Activated naive CD4-positive, alpha-beta T cell treated with anti-CD3 and anti-CD28 coated beads, Interleukin-2, amount 50 U/mL, for 72 hours (primary cell): ENCODE measurements at places on chromosomes 3 and 15.

DNA sequence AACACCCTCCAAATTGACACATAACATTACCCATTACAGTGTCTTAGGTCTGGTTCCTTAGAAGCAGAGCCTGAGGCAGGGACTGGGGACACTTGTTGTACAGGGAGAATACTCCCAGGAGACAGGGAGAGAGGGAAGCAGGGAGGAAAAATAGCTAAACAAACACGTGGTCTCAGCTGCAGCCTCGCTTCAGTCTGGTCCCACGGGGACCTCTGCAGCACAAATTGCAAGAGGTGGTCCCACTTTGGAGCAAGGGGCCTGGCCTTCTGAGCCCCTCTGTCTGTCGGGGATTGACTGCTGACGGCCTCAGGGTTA, 25.0 kb upstream of the PLA2G4D start:
- DNase-seq: no peak

GRCh38 chr3:188687389-188687788, 484.4 kb upstream of the TPRG1 start:
- no peak for DNase-seq

GRCh38 chr3:175741951-175742350, 882.8 kb downstream of the NAALADL2 start:
- no peak for DNase-seq

DNA sequence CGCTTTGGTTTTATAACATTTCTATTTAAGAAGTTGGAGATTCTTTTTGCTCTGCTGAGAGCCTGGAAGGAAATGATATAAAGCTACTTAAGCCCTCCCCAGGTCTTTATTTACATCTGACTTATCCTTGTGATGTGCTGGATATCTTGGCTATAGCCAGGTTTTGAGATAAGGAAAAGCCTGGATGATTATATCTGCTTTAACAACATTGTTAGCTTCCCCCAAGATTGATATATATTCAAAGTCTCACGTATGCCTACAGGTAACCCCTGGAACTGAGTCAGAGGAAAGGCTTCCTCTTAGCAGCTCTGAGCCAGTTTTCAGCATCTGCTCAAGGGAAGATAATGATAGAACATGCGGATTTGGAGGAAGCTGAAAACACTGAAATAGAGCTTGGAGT, 61.5 kb upstream of the CRBN start:
- no peak for DNase-seq

DNA sequence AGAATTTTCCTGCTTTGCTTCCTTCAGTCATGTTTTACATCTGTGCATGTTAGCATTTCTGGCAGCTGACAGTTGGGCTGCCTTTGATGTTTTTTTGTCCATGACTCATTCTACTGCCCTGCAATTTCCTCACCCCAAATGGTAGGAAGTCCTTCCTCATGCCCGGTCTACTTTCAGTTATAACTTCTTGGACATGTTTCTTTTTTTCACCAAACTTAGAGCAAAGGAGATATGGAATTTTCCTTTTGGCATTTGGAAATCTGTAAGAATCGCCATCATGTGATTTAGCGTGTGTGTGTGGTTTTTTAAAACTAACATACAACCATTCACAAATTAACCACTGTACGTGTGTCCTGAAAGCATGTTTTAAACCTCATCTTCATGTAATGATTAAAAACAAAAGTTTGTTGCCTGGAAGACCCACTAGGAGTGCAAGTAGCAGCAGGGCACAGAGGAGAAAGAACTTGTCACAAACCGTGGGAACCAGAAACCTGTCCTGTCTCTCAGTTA, 430.7 kb upstream of the CFAP20DC start:
- DNase-seq: peak; percentile 16

DNA sequence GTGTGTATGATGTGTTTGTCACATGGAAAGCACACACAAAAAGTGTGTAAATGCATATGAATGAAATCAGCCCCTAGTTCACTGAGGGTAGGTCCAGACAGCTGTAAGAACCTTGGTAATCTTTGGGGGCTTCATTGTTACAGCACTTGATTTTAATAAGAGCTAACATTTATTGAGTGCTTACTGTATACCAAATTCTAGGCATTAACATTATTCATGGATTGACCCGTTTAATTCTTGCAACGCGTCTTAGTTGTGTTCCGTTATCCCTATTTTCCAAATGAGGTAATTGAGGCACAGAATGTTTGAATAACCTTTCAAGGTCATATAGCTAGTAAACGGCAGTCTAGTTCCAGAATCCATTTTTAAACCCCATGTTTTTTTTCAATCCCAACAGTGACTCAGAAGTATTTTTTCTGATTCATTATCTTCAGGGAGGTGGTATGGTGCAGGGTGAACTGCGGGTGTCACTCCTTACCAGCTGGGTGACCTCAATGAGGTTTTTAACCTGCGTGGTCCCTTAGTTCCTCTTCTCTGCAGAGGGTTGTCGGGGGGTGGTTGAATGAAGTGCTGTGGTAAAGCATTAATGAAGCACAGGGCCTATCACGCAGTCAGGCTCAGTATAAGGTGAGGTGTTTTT, 14.2 kb downstream of the RAB8B start:
- no peak for DNase-seq

GRCh38 chr15:61649046-61649445, 411.2 kb downstream of the VPS13C start:
- DNase-seq: no peak

DNA sequence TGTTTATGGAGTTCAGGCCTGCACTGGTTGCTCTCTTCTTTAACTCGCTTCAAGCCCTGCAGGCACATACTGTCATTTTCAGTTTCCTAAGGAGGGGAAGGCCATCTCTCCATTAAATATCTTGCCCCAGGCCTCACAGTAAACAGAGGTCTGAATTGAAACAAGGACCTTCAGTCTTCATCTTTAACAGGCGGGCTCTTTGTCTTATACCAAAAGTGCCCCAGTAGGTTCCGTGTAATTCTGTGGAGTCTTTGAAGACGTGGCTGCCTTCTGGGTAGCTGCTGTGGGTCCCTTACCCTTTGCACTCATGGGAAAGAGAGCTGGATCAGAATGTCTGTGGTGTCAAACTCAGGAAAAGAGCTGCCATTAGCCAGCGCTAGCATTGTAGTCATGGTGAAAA, 161.2 kb downstream of the APBA2 start:
- no peak for DNase-seq

- no peak for DNase-seq
Measured at GRCh38 chr3:104412608-104413580, 953.8 kb upstream of the ALCAM start.

GRCh38 chr15:73608941-73609340, 24.2 kb downstream of the NPTN start:
- no peak for DNase-seq

- no peak for DNase-seq
Measured at GRCh38 chr3:50254577-50255250, 14.2 kb upstream of the SEMA3B start.

DNA sequence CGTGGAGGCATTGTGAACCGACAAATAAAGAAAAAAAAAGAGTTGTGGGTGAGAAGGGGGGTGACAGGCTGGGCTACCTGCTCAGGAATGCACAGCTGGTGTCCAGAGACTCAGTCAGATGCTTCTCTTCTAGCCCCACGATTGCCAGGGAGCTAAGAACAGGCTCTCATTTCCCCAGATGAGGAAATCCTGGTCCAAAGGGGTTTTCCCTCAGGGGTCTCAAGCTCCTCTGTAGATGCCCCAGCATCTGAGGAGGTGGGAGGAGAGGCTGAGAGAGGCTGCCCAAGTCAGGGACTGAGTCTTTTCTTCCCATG, 35.5 kb downstream of the BNC1 start:
- DNase-seq: no peak

DNA sequence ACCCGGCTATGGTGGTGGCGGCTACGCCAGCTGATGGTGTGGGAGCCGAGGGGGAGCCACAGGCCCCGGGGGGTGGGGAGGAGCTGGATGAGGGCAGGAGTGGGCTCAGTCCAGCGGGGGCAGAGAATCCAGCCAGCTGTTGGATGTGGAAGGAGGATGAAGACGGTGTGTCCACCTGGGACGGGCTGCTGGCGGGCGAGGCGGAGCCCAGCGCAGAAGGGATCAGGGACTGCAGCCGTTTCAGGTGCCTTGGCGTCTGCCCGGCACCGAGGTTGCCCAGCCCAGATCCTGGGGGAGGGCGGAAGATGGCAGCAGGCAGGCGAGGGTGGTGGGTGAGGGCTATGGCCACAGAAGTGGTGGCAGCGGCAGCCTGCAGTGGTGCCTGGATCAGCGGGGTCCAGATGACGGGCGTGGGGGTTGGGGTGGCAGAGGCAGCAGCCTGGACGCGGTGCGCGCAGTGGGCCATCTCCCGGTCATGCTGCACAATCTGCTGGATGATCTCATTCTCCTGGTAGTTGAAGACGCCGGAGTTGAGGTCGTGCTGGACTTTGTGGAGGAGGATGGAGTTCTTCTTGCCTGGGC, 45.3 kb downstream of the HCN4 start:
- no peak for DNase-seq

DNA sequence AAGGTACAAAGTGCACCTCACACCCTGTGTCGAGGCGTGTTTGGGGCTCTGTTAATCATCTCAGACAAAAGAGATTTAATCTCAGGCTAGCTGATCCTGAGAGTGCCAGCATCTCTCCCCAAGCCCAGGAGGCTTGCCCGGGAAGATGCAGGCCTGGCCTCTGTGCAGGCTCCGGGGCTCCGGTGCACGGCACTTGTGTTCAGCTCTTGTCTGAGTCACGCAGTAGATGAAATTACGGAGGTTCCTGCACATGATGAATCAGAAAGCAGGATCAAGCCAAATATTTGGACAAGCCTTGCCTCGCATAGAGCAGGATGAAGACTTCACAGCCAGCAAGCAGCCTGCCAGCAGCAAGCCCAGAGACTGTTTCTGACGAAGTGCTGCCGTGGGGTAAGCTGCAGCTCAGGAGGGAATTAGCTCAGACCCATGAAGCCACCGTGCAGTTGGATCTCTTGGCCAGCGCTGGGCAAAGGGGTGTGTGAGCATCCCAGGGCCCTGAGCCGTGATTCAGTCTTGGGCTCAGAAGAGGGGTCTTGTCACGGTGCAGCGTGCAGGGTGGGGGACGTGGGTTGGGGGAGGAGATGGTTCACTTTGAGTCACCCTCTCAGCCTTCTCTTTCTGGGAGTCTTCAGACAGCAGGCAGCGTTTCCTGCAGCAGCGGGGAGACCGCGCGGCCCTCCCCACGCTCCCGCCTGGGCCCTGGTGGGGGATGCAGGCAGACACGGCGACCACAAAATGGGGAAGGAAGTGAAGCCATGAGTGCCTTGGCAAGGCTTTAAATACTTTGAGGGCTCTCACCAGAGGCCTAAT, 89.2 kb upstream of the MEF2A start:
- DNase-seq: no peak

- no peak for DNase-seq
Measured at GRCh38 chr3:25658836-25659235, 5.9 kb downstream of the TOP2B start.

DNA sequence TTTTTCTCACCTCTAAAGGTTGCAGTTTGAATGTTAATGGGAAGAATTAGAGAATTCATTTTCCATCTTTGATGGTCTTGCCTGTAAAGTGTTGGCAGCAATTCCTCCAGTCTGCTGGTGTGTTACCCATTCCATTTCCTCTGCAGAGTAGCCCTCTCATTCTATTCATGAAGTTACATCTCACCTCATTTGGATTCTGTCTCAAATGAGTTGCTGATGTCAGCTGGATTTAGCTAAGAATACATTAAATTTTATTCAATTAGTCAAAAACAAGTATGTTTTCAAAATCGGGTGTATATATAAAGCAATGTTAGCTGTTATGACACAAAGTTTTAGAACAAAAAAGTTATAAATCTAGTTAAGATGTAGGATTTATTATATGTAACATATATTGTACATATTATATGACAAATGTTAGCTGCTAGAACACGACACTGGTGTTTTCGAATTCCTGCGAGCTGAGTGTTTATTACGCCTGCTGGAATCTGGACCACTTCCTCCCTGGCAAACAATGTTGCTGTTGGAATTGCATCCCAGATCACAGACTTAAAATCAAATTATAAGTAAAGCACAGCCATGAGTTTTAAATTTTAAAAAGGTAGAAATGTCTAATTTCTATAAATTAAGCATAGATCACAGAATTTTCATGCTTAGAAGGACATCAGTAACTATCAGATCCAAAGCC, 516.2 kb downstream of the OCA2 start:
- DNase-seq: no peak

- no peak for DNase-seq
Measured at GRCh38 chr3:195113048-195113447, 157.9 kb downstream of the XXYLT1 start.

DNA sequence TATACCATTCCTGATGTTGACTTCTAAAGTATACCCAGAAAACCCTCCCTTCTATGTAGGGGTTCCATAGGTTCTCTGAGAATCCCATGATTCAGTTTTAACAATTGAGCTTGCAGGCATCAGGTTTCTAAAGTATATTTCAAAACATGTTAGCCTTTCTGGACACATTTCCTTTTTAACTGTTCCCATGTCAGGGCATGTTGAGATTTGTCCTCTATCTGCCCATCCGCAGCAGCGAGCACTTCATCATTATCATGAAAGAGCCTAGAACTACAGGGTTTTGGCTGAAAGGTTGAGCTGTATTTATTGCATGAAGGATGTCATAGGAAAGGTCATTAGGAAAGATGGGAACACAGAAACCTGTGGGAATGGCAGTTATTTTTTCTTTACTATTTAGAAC, 201.1 kb upstream of the BHLHE40 start:
- no peak for DNase-seq

GRCh38 chr3:108352176-108352575, 55.8 kb downstream of the HHLA2 start:
- no peak for DNase-seq

- DNase-seq: no peak
Measured at GRCh38 chr3:86995537-86995936, 4.6 kb upstream of the VGLL3 start.

- DNase-seq: no peak
Measured at GRCh38 chr3:143811602-143812001, 36.7 kb downstream of the SLC9A9 start.

- DNase-seq: no peak
Measured at GRCh38 chr15:50138391-50138790, 19.4 kb upstream of the ATP8B4 start.

GRCh38 chr3:33318710-33319380, 41.6 kb downstream of the FBXL2 start:
- DNase-seq: no peak

DNA sequence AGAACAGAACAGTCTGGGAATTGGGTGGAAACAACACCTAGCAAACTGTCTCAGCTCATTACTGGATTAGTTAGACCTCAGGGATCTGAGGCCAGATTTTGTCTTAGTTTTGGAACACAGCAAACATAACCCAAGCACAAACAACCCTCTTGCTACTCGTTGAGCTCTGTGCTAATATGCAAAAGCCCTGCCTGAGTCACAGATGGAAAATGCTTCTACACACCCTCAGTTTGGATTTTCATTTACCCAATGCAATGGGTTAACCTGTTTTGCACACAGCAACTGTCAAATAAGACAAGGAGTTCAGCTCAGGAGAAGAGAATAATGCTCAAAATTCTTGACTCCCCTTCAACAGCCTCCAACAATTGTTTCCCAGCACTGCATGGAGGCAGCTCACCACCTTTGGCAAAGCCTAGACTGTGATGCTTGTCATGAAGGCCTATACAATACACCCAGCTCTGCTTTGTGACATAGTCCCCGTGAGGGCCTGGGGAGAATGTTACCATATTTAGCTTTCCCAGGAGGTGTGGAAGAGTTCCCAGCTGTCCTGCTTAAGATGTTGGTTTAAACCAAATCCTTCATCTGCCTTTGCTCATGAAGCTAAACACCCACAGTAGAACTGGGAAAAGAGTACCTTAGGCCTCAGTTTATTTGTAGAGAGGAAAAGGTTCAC, 68.9 kb upstream of the MNS1 start:
- DNase-seq: no peak

- DNase-seq: no peak
Measured at GRCh38 chr3:51535146-51536019, 3.1 kb upstream of the RAD54L2 start.

- no peak for DNase-seq
Measured at GRCh38 chr3:136008732-136009470, 43.4 kb downstream of the PPP2R3A start.
